Activated naive CD8-positive, alpha-beta T cell treated with anti-CD3 and anti-CD28 coated beads for 36 hours (primary cell): ENCODE measurements at places on chromosomes 2 and 18.

GRCh38 chr2:25305775-25306174, 36.0 kb downstream of the DNMT3A start:
- peaks cover 73% of the 10 kb centered on the region for H3K36me3 ChIP-seq
- no peak for DNase-seq
- no peak overlapping the region for H3K4me3 ChIP-seq
- H3K27ac ChIP-seq = no peak overlapping the region
- peaks cover 86% of the 10 kb centered on the region for H3K4me1 ChIP-seq

GRCh38 chr2:96112501-96113366, 3.6 kb downstream of the ADRA2B start:
- H3K27ac ChIP-seq = peak overlapping the region; percentile 32
- no peak overlapping the region for H3K4me3 ChIP-seq
- H3K36me3 ChIP-seq = no peaks in the 10 kb centered on the region

DNA sequence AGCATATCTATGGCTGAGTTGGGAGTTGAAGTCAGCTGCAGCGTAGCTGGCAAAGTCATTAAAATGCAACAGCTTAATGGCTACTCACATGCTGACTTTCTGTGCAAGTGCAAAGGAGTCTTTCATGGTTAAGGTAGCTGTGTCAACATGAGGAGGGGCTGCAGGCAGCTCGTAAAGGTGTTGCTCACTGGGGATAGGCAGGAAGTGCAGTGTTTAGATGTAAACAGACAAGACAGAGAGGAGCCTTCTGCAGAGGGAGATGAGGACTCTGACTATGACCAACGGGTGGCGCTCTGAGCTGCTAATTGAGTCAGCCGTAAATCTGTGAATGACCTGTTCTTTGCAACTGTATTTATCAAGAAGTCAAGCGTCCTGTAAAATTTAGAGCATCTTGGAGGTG, 22.3 kb upstream of the CAVIN2 start:
- H3K4me3 ChIP-seq = no peak overlapping the region
- H3K4me1 ChIP-seq = no peaks in the 10 kb centered on the region
- H3K27me3 ChIP-seq = peaks cover 33% of the 10 kb centered on the region
- no peak overlapping the region for H3K27ac ChIP-seq
- no peak for DNase-seq

DNA sequence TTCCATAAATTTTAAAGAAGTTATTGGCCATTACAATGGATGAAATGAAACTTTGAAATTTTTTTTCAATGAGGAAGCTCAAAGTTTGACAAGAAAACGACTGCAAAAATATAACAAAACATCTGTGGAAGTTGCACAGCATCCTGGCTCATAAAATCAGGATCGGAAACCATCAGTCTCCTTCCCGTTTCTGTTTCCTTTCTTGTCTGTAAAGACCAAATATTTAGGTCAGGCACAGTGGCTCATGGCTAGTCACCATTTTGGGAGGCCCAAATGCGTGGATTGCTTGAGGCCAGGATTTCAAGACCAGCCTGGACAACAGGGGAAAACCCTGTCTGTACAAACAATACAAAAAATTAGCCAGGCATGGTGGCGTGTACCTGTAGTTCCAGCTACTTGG, 27.6 kb upstream of the SSB start:
- no peak overlapping the region for H3K4me3 ChIP-seq
- H3K36me3 ChIP-seq = peaks cover 3% of the 10 kb centered on the region
- peaks cover 23% of the 10 kb centered on the region for H3K27me3 ChIP-seq
- H3K27ac ChIP-seq = no peak overlapping the region

DNA sequence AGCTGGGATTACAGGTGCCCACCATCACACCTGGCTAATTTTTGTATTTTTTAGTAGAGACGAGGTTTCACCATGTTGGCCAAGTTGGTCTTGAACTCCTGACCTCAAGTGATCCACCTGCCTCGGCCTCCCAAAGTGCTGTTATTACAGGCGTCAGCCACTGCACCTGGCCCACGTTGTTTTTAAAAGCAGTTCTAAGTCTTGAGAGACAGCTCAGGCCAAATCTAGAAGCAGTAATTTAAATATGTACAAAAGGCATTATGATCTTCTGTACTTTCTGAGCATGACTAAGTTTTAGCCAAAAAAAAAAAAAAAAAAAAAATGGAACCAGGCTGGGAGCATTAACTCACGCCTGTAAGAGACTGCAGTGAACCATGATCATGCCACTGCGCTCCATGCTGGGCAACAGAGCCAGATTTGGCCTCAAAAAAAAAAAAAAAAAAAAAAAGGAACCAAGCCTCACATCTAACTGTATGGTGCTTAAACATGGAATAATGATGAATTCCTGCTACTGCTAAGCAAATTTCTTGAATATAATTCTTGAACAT, 4.0 kb downstream of the ABHD3 start:
- no peak overlapping the region for H3K27ac ChIP-seq
- DNase-seq = no peak
- peaks cover 17% of the 10 kb centered on the region for H3K4me1 ChIP-seq
- H3K36me3 ChIP-seq = peaks cover 25% of the 10 kb centered on the region

- no peak overlapping the region for H3K4me3 ChIP-seq
- no peaks in the 10 kb centered on the region for H3K4me1 ChIP-seq
- no peaks in the 10 kb centered on the region for H3K36me3 ChIP-seq
- H3K27ac ChIP-seq = no peak overlapping the region
- H3K27me3 ChIP-seq = peaks cover 25% of the 10 kb centered on the region
Measured at GRCh38 chr2:1446301-1446700, 33.0 kb downstream of the TPO start.

DNA sequence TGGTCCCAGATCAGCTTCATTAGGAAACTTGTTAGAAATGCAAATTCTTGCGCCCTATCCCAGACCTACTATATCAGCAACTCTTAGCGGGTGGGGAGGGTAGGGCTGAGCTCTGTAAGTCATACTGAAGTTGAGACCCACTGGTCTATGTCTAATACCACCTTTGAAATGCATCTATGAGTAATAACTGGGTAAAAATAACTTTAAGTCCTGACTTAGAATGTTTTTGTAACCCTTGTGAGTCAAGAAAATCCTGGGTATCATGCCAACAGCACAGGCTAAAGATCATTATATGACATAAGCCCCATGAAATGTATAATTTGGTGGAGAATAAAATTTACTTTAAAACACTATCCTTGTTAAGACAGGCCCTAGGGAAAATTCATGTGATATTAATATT, 41.4 kb downstream of the PRKD3 start:
- peaks cover 3% of the 10 kb centered on the region for H3K4me1 ChIP-seq
- H3K4me3 ChIP-seq = no peak overlapping the region
- no peak for DNase-seq
- H3K27ac ChIP-seq = no peak overlapping the region
- H3K36me3 ChIP-seq = peaks cover 19% of the 10 kb centered on the region
- no peaks in the 10 kb centered on the region for H3K27me3 ChIP-seq

DNA sequence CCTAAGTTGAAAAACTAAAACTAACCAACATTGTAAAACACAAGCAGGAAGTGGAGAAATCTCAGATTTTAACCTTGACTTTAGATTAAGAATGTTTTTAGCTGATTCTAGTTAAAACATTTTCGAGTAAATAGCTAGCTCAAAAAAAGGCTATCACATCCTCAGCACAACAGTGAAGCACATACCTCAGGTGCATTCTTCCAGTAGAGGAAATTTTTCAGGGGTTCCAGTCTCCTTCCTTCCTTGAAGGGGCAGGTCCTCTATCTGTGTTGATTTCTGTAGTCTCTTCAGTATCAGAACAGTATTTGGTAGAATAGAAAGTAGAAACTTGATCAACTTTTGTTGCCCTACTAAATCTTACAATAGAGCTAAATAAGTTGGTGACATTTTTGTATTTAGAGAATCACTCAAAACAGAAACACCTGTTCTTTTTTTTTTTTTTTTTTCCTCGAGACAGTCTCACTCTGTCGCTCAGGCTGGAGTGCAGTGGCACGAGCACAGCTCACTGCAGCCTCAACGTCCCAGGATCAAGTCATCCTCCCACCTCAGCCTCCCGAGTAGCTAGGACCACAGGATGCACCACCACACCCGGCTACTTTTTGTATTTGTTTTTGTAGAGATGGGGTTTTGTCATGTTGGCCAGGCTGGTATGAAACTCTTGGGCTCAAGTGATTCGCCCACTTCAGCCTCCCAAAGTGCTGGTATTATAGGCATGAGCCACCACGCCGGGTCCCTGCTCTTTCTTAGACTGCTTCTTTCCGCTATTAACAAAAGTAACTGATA, 6.9 kb upstream of the GPR155 start:
- H3K27me3 ChIP-seq = no peaks in the 10 kb centered on the region
- H3K36me3 ChIP-seq = peaks cover 2% of the 10 kb centered on the region
- H3K4me1 ChIP-seq = peaks cover 69% of the 10 kb centered on the region
- peak; percentile 20 for DNase-seq
- peak overlapping the region; percentile 99 for H3K27ac ChIP-seq
- H3K4me3 ChIP-seq = peak overlapping the region; percentile 81
